ENCODE measurements at places on chromosomes 12 and 14.

DNA sequence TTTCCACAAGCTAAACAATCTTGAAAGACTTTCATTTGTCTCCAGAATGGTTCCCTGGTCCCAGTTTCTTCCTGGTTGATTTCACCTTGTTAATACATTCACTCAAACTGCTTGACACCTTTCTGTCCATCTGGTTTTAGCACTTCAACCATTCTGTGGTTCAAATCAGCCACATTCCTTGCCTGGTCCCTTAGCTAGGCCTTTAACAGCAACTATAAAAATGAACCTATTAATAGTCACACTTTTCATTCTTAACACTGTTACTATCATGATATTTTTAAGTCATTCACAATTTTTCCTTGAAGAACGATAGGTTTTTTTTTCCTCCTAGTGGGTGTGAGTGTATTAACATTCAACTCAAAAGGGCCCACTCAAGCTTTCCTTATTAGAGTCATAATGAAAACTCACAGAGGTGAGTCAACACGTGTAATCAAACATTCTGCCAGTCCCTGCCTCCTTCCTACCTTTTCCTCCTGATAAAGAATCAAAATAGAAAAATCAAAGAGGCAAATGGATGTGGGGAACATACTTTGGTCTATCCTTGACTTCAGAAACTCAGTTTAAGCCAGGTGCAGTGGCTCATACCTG, 34.4 kb upstream of the CCNT1 start:
- DNase-seq, result no peak

DNA sequence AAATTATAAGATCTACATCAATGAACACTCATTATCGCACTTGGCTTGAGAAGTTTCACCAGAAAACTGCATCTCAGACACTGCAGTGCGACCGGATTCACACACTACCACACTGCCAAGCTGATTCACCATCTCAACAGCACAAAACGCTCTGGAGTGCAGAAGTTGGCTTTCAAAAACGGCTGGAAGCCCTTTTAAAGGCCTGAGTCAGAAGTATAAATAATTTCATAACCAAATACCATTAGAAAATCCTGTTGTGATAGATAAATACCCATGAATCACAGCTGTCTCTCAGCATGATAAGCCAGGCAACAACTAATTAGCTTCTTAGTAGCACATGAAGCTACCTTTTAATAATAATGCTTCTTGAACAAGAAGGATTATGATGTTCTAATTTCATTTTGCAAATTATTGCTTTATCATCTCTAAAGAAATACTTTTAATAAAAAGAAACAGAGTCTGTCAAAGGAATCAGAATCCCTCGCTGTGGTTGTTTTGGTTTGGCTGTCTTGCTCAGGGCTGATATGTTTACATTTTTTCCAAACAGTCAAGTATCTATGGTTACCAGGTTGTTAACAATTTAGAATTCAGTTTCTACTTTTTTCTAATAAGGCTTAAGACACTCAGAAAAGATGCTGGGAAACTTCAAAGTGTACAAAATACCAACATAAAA, 51.2 kb downstream of the SLC2A13 start:
- DNase-seq, result no peak

DNA sequence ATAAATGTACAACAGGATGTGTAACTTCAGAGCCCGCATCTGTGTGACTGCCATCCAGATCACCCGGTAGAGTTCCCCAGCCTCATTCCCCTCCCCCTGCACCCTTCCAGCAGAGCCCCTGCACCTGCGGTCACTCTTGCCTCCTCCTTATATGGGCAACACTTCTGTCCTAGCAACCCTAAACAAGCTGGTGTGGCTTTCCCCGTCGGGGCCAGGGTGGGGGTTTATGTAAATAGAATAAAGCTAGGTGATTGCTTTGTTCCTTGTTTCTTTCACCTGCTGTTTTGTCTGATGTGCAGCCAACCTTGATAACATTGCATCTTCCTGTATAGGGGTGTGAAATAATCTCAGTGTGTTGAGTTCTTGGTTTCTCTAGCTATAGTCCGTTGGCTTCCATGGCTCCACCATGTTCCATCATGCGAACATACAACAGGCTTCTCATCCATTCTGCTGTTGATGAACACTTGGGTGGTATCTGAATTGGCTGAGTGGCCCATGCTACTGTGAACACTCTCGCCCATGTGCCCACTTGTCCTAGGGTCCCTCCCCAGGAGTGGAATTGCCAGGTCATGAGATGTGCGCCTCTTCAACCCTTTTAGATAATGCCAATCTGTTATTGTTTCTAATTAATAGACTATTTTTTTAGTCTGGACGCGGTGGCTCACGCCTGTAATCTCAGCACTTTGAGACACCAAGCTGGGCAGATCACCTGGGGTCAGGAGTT, 102.2 kb downstream of the KIF26A start:
- no peak for DNase-seq

DNA sequence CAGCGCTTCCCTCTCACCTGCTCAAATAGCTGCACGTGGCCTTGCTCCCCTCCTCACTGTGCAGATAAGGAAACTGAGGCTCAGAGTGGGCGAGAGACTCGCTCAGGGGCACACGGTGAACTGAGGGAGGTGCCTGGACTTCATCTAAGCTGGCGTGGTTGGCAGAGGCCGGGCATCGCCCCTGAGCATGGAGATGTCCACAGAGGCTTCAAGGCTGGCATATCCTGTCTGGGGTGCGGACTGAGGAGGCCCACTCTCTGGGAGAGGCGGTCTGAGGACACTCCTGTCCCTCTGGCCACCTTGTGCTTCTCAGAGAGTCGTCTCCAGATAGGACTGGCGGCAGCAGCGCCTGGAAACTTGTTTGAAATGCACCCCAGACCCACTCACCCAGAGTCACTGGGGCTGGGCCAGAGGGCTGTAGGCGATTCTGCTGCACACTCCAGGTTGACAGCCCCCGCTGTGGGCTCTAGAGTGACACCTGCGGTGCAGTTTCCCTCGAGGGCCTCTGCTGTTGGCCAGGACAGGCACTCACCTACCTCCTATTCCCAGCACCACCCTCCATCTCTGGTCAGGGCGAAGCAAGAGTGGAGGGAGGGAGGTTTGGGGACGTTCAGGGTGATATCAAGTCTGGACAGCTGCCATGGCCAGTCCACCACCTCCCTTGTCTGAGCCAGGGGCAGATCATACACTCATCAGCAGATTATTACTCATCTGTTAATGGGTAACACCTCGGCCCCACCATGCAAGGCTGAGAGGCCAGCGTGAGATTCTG, 11.2 kb upstream of the LBHD2 start:
- no peak for DNase-seq

DNA sequence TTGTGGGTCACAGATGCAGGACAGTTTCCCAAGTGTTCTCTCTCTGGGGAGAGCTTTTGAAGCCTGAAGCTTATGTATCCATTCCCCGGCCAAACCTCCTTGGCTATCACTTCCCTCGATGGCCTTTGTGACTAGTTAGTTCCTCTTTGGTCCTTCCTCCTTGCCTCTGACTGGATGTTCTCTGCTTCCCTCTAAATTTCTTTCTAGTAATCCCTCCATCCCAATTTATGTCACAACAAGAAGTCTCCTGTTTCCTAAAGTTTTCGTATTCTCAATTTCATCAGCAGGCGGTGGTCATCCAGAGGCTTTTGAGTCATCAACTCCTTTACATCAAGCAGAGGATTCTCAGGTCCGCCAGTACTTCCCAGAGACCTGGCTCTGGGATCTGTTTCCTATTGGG, 27.5 kb downstream of the A2ML1 start:
- no peak for DNase-seq

GRCh38 chr12:18719922-18720510, 17.8 kb downstream of the PLCZ1 start:
- no peak for DNase-seq

- DNase-seq, result no peak
Measured at GRCh38 chr12:49496417-49497360, 42.1 kb upstream of the KCNH3 start.

DNA sequence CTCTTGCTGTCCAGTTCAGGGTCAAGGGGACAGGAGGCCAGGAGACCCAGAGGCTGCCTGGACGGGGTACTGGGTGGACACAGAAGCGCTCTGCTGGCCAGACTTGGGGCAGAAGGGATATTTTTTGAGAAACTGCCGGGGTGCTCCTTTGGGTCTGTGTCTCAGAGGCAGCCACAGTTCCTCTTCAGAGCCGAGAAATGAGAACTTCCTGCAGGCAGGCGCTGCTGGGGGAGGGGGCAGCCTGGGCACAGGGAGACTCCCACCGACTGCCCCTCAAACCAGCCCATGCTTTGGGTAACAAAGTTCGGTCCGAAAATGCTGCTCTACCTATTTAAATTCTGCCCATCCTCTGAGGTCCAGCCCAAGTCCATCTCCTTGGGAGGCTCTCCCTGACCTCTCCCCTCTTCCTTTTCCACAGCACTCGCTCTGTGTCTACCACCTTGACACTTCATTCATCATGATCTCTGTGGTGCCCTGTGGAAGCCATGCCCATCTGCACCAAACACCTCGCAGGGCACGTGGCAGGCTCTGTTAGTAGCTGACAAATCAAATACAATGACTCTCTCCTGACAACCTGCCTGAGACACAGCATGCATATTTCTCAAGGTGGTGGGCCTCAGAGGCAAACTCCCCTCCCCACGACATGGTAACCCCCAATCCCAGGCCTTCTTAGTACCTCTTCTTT, 16.4 kb downstream of the HDAC7 start:
- no peak for DNase-seq

- no peak for DNase-seq
Measured at GRCh38 chr12:92650228-92650822, 52.5 kb upstream of the PLEKHG7 start.

GRCh38 chr12:1188016-1188415, 197.0 kb downstream of the ERC1 start:
- no peak for DNase-seq

GRCh38 chr12:90280033-90280432, 571.4 kb upstream of the ATP2B1 start:
- no peak for DNase-seq

DNA sequence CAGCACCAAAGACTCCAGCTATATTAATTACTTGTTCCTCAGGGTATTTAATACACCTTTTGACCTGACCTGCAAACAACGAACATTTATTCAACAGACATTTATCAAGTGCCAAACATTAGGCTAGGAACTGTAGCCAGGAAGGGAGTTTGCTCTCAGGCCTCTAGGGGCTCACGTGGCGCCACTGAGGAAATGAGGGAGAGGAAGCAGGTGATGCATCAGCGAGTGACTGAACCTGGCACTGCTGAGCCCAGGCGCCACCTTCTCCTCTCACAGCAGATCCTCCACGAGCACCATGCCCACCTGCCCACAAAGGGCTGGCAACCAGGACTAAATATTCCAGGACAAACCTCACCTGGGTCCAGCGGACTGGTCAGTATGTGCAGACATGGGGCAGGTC, 50.2 kb downstream of the SETD3 start:
- no peak for DNase-seq

- no peak for DNase-seq
Measured at GRCh38 chr12:77122236-77122635, 56.9 kb upstream of the E2F7 start.
